Progenitor cell of endocrine pancreas (in vitro differentiated cells): ENCODE measurements at places on chromosomes 7 and 10.

- DNase-seq: no peak
Measured at GRCh38 chr7:70525991-70526390, 606.0 kb upstream of the GALNT17 start.

DNA sequence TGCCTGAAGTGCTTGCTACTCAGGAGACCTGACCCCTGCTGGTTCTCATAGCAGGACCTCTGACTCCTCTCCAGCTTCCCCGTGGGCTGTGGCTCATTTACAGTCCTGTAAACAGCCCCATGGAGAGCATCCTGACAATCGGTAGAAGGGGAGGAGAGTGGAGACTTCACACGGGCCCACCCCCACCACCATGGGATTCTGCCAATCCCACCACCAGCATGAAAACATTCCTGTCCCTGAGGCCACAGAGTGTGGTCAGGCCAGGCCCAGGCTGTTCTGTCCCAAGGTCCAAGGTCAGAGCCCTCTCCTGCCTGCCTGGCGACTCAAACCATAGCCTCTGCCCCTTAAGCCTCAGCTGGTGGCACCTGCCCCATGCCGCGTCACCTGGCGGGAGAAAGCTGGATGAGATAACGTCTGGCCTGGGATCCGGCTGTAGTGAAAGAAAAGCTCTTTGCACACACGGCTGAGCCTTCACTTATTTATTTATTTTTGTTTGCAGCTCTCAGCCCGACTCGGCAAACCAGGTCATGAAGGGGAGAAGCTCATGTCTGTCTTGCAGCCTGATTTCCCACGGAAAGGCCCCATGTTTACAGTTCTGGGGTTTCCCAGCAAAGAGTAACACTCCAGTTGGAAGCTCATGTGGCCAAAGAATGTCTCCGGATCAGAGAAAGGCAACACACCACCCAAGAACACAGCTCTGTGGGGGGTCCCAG is 293.6 kb upstream of the ZMIZ1 start:
- DNase-seq: no peak

- DNase-seq: no peak
Measured at GRCh38 chr7:2158331-2159175, 74.2 kb downstream of the MAD1L1 start.

GRCh38 chr7:50262916-50263690 is 41.4 kb upstream of the IKZF1 start:
- no peak for DNase-seq

- no peak for DNase-seq
Measured at GRCh38 chr7:36088966-36089365, 64.1 kb upstream of the EEPD1 start.

GRCh38 chr7:149050941-149051340 is 22.6 kb upstream of the PDIA4 start:
- DNase-seq: no peak

- no peak for DNase-seq
Measured at GRCh38 chr7:42931447-42931833, 534 bp downstream of the PSMA2 start.

- no peak for DNase-seq
Measured at GRCh38 chr10:69934768-69935167, 117.9 kb upstream of the MACROH2A2 start.

- no peak for DNase-seq
Measured at GRCh38 chr7:150755473-150756099, 18.4 kb downstream of the GIMAP5 start.

DNA sequence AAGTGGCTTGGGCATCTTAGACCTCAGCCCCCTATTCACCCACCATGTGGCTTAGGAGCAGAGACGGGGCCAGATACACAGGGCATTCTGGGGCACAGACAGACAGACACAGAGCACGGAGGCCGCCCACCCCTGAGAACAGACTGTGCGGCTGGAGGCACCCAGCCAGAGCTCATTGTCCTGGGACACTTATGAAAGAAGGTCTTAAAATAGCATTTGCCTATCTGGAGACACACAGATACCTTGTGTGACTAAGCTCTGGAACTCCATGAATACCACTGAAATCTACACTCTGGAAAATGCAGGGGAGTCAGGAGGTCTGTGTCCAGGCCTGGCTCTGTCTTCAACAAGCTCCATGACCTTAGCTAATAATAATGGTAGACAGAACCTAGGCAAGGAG is 41.4 kb upstream of the ADO start:
- DNase-seq: no peak

- no peak for DNase-seq
Measured at GRCh38 chr10:125104559-125104958, 55.8 kb downstream of the CTBP2 start.

- no peak for DNase-seq
Measured at GRCh38 chr7:30519122-30519521, 14.5 kb upstream of the GGCT start.

- no peak for DNase-seq
Measured at GRCh38 chr7:69402696-69403095, 195.6 kb upstream of the AUTS2 start.
